BJ (cell line): ENCODE measurements at places on chromosomes 2 and 18.
A peak's percentile ranks its signal among the peaks of the same experiment; 100 is the strongest.

DNA sequence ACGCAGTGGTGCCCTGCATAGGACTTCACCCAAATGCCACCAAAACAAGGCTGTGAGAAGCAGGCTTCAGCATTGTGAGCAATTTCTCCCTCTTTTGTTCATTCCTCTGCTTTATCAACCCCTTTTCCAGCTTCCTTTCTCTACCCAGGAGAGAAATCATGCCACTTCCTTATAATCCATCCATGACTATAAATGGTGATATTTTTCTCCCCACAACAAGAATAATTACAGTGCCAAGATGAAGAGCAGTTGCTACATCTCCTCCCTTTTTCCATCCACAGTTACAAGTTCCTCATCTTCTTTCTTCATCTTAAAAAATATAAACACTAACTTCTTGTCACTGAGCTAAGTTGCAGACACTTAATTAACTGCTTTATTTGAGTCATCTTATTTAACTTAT is 167.2 kb downstream of the ANTXR1 start:
- no peak for DNase-seq

- no peak for DNase-seq
Observed at GRCh38 chr2:68383778-68384177, 18.7 kb downstream of the PLEK start.

DNA sequence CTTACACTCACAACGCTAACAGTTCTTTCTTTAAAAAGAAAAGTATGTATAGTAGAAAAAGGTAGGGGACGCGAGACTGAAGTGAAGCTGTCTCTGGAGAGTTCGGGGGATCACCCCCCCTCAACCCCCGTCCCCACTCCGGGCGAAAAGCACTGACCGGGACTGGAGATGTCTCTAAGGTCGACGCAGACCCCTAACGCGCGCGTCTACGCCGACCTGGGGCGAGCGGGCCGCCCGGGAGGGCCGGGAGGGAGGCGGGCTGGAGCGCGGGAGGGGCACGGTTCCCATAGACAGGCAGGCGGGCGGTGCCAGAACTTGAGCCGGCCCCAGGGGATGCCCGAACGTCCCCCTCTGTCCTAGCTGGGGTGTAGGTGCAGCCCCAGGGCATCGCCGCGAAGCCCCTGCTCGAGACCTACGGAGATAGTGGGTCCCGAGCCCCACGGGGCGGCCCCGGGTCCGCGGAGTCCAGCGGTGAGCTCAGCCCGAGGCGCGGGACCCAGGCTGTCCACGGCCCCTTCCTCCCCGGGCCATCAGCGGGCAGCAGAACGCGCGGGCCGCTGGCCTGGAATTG is 82.2 kb downstream of the CHRNA1 start:
- no peak for DNase-seq

DNA sequence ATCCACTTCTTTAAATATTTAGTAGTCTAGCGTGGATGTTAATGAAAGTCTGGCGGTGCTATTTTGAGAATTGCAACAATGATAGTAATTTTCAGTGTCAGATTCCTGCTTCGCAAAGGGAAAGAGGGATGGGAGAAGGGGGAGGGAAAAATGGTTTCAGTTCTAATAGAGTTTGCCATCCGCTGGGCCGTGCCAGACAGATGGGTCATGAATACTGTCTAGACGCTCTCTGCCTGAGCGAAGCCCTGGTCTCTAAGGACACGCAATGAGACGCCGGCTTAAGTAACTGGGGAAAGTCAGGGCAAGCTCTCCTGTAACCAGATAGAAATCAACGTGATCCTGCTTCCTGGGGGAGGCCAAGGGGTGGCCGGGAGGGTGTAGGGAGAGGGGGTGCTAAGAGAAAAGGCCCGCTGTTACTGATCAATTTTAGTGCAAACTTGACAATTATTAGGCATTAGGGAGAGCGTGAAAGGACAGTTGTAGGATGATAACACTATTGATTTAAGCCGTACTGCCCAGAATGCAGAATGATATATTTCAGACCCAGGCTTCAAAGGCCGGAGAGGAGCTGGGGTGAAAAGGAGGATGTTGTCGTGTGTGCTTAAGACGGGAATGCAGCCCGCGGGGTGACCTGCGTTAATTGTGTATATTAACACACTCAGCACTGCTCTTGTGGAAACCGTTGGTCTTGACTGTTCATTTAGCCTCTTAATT is 229.2 kb downstream of the LDLRAD4 start:
- peak; percentile 22 for DNase-seq

- DNase-seq = no peak
Observed at GRCh38 chr2:68730828-68731227, 3.8 kb upstream of the ARHGAP25 start.

- no peak for DNase-seq
Observed at GRCh38 chr18:1052301-1052700, 147.6 kb downstream of the ADCYAP1 start.

GRCh38 chr2:29519338-29519925 is 402.0 kb downstream of the ALK start:
- peak; percentile 59 for DNase-seq

DNA sequence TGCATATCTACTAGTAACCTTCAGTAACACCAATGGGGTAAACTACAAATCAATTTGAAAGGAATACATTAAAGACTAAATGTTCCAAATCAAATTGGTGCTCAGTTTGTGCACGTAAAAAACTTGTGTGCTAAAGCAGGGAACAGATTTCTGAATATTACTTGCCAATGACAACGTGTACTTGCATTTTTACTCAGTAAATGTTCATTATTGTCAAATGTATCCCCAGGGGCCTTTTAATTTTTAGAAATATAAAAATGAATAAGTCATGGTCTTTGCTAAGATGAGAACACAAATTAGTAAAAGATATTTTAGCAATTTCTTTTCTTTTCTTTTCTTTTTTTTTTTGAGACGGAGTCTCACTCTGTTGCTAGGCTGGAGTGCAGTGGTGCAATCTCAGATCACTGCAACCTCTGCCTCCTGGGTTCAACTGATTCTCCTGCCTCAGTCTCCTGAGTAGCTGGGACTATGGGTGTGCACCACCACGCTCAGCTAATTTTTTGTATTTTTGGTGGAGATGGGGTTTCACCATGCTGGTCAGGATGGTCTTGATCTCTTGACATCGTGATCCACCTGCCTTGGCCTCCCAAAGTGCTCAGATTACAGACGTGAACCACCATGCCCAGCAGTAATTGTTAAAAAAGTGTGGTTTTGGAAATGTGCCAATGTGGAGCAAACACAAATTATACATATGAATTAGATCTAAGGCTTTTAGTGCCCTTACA is 52.6 kb downstream of the PMAIP1 start:
- no peak for DNase-seq

DNA sequence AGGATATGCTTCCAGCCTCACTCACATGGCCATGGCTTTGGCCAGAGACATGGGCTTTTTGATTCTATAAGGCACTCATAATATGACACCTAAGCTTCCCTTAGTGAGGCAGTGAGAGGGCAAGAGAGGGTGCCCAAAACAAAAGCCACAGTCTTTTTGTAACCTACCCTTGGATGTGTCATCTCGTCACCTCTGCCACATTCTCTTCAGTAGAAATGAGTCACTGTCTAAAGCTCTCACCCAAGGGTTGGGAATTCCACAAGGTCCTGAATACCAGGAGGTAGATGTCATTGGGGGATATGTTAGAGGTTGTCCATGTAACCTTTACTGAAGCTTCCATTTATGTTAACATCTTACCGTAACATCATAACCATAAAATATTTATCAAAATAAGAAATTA is 108.4 kb downstream of the ALMS1 start:
- no peak for DNase-seq
